ENCODE measurements at places on chromosomes 16 and 17.

DNA sequence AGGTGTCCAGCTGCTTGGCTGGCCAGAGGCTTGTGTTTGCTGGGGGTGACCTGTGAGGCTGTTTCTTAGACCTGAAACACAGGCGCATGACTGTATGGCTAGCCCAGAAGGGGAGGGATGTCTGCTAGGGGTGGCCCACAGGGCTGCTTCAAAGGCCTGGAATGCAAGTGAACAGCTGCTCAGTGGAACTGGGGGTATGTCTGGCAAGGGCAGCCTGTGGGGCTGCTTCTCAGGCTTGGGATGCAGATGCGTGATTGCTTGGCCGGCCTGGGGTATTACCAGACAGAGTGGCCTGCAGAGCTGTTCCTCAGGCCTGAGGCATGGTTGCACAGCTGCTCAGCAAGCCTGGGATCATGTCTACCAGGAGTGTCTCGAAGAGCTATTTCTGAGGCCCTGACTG lies 20.5 kb downstream of the TANC2 start:
- DNase-seq, result no peak

DNA sequence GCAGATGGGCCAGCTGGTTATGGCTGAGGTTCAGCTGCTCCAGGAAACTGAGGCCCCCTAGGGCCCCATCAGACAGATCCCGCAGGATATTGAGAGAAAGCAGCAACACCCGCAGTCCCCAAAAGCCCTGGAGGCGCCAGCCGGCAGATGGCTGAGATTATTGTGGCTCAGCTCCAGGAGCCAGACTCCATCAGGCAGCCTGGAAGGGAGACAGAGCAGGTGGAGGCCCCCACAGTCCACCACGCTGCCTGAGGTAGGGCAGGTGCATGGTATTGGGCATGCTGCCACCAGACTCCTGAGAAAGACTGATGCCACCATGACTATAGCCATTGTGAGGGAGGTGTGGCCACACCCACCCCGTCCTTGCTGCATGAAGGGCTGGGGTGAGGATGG lies 9.5 kb upstream of the TMEM101 start:
- DNase-seq, result no peak

DNA sequence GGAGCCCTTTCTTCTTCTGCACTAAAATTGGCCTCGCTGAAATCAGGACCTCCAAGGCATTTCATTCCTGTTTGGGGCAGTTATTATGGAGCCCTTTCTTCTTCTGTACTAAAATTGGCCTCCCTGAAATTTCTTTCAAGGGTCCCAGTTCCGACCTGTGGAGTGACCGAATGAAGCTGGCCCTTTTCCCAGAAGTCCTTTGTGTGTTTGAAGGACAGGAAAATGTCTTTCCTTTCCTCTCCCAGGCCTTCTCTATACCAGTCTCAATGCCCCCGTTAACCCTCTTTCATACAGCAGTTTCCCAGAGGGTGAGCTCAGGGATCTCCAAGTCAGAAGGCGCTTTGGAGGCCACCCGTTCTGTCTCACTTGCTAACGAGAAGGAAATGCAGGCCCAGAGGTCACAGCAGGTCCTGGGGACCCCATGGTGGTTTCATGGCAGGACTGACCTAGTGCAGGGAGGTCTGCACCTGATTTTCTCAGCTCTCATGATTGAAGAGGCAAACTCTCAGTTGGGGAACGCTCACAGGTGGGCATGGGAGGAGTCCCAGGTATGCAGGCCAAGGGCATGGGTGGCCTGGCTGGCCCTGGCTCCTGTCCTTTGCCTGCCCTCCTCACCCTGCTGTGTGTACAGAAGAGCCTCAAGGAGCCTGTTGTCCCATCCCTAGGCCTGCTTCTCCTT lies 37.1 kb upstream of the DOC2B start:
- no peak for DNase-seq

DNA sequence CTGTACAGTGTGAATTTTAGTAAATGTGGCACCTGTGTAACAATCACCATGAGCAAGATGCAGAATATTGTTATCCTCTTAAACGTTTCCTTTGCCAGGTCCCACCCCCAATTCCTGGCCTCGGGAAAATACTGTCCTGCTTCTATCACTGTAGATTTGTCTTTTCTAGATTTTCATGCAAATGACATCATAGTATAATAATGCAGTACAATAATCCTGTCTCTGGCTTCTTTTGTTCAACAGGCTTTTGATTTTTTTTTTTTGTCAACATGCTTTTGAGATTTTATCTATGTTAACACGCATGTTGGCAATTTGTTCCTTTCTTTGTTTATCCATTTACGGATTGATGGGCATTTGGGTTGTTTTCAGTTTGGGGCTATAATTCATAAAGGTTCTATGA lies 20.4 kb upstream of the HEATR3 start:
- DNase-seq, result no peak

GRCh38 chr17:65413390-65413789 lies 148.1 kb downstream of the AXIN2 start:
- DNase-seq, result no peak

DNA sequence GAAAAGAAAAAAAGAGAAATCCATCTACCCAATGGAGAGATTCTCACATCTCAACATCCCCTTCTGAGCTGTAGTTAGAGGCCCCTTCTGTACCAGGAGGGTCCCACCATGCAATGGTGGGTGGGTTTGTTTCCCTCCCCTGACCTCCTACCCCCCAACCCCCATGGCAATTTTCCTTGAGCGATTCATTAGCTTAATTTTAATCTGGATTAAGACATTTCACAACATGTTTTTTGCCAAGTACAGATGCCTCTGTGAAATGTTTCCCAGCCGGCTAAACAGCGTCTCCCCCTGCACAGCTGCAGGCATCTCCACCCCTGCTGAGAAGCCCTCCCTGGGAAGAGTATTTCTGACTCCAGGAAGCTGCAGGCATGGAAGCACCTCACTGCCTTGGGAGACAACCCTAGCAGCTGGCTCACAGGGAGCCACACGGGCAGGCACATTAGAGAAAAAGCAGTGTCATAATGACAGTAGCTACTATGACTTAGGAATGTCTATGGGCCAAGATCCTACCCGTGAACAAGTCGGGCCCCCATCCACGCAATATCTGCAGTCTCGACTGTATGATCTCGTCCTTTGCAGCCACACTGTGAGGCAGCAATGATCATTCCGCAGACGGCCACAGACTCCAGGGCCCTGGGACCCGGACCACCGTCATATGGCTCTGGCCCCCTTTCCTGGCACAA lies 117.3 kb downstream of the ADCY9 start:
- no peak for DNase-seq

DNA sequence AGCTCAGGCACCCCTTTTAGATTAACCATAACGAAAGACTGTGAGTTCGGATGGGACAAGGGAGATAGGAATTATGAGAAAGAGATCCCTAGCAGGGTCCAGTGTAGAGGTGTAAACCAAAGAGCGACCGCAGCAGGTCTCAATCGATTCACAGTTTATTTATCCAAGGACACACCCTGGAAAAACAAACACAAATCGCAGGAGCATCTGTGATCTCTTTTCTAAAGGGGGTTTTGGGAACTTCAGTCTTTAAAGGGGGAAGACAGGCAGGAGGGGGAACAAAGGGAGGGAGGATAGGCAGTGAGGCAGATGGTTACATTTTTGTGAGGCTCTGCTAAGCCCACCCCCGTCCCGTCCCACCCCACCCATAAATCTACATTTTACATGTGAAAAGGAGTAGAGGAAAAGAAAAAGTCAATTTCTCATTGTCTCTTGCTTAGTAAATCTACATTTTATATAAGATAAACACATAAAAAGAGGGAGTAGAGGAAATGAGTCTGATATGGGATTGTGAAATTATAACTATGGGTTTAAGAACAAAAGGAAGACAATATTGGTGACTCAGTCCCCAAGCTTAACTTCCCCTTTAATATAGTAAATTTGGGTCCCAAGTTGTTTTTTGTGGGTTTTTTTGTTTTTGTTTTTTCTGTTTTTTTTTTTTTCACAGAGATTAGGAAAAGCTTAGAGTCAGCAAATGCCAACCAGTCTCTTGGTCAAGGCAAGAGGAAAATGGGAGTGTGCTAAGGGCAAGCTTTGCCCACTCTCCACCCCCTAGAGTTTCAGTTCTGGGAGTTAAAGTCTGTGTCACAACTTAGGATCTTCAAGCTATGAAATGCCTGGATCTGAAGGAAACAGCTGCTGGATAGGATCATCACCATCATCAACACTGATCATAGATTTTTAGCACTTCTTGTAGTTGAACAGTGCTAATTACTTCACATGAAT lies 160.9 kb upstream of the CDH5 start:
- no peak for DNase-seq

Measured in GM12864 (cell line).